ENCODE measurements at places on chromosomes 2 and 18. TPM values are rescaled to one million over a fixed set of nuclear protein-coding genes. Genes with fewer than 3 reads are reported as not detected.
A peak's percentile ranks its signal among the peaks of the same experiment; 100 is the strongest.

The HRH4 gene
- not detected for total RNA-seq

The KATNAL2 gene
- total RNA-seq = 1.4 TPM

The DSC2 gene
- total RNA-seq = not detected

The NOL4 gene
- not detected for total RNA-seq

The EFHD1 gene
- total RNA-seq = not detected

The OTOS gene
- not detected for total RNA-seq

The POTEC gene
- total RNA-seq = not detected

The CDK15 gene
- 33.0 TPM for total RNA-seq

The ZNF804A gene
- 3.3 TPM for total RNA-seq

The MAP3K2 gene
- total RNA-seq = 31.9 TPM

The ALPG gene
- total RNA-seq = not detected

The CNDP1 gene
- not detected for total RNA-seq

The LYG1 gene
- not detected for total RNA-seq

The TRPM8 gene
- not detected for total RNA-seq

The SLC38A11 gene
- total RNA-seq = under 0.01 TPM

The MIB1 gene
- total RNA-seq = 83.6 TPM

The CHRNG gene
- total RNA-seq = not detected

The SH3BP4 gene
- 122 TPM for total RNA-seq

- H3K27ac ChIP-seq = no peak overlapping the region
- no peak overlapping the region for H3K4me3 ChIP-seq
- peaks cover 17% of the 10 kb centered on the region for H3K27me3 ChIP-seq
- no peaks in the 10 kb centered on the region for H3K4me1 ChIP-seq
- no peaks in the 10 kb centered on the region for H3K36me3 ChIP-seq
These were observed 47.6 kb downstream of the LIPG start for GRCh38 chr18:49609256-49610021.

- no peak overlapping the region for H3K4me3 ChIP-seq
- no peak overlapping the region for H3K27ac ChIP-seq
- peaks cover 5% of the 10 kb centered on the region for H3K4me1 ChIP-seq
- no peaks in the 10 kb centered on the region for H3K27me3 ChIP-seq
- H3K36me3 ChIP-seq = no peaks in the 10 kb centered on the region
These were observed 972 bp upstream of the DLX2 start for GRCh38 chr2:172103471-172104272.

DNA sequence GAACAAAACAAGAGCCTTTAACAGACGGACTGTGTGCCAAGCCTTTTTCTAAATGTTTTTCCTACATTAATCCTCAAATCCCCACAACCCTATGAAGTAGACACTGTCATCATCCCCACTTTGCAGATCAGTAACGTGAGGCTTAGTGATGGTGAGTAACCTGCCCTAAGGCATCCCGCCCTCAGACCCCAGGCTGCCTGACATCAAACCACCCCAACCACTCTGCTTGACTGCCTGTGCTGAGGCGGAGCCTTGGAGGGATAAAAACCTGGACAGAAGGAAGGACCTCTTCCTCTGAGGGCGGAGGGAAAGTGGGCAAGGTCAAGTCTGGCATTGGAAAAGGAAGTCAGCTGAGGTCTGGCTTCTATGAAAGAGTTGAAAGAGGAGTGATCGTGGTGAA lies 104.6 kb downstream of the SP3 start:
- H3K27ac ChIP-seq = no peak overlapping the region
- no peak for DNase-seq
- H3K4me3 ChIP-seq = no peak overlapping the region
- no peaks in the 10 kb centered on the region for H3K36me3 ChIP-seq
- no peaks in the 10 kb centered on the region for H3K4me1 ChIP-seq

GRCh38 chr2:169114056-169114455 lies 44.7 kb downstream of the DHRS9 start:
- no peak overlapping the region for H3K27ac ChIP-seq
- no peak for DNase-seq
- no peaks in the 10 kb centered on the region for H3K36me3 ChIP-seq
- no peak overlapping the region for H3K4me3 ChIP-seq

GRCh38 chr2:106192752-106193689 lies 1.1 kb downstream of the UXS1 start:
- H3K27ac ChIP-seq = peak overlapping the region; percentile 43
- peak overlapping the region; percentile 87 for H3K4me3 ChIP-seq
- H3K27me3 ChIP-seq = no peaks in the 10 kb centered on the region

DNA sequence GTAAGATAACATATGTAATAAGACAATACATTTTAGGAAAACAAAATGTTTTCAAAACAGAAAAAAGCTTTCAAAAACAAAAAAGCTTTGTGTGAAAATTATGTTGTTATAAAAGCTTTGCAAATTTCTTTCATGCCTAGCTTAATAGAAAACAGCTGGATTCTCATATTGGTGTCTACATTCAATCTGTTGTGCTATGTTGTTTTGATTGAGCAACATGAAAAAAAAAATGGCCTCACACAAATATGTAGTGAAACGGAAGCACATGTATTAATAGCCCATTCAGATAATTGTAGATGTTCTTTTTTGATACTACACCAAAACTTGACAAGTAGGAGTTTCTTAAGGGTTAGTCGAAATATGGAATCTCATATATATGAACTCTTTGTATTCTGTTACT lies 197.5 kb downstream of the ZEB2 start:
- H3K36me3 ChIP-seq = no peaks in the 10 kb centered on the region
- no peaks in the 10 kb centered on the region for H3K4me1 ChIP-seq
- no peak overlapping the region for H3K4me3 ChIP-seq

- H3K4me1 ChIP-seq = no peaks in the 10 kb centered on the region
- no peaks in the 10 kb centered on the region for H3K36me3 ChIP-seq
- H3K4me3 ChIP-seq = no peak overlapping the region
- H3K27ac ChIP-seq = no peak overlapping the region
- peaks cover 26% of the 10 kb centered on the region for H3K27me3 ChIP-seq
These were observed 114.0 kb downstream of the FAM210A start for GRCh38 chr18:13612196-13612997.

- no peaks in the 10 kb centered on the region for H3K27me3 ChIP-seq
- H3K27ac ChIP-seq = no peak overlapping the region
- no peak overlapping the region for H3K4me3 ChIP-seq
- no peak for DNase-seq
These were observed 24.0 kb downstream of the CNTNAP5 start for GRCh38 chr2:124049136-124049535.

DNA sequence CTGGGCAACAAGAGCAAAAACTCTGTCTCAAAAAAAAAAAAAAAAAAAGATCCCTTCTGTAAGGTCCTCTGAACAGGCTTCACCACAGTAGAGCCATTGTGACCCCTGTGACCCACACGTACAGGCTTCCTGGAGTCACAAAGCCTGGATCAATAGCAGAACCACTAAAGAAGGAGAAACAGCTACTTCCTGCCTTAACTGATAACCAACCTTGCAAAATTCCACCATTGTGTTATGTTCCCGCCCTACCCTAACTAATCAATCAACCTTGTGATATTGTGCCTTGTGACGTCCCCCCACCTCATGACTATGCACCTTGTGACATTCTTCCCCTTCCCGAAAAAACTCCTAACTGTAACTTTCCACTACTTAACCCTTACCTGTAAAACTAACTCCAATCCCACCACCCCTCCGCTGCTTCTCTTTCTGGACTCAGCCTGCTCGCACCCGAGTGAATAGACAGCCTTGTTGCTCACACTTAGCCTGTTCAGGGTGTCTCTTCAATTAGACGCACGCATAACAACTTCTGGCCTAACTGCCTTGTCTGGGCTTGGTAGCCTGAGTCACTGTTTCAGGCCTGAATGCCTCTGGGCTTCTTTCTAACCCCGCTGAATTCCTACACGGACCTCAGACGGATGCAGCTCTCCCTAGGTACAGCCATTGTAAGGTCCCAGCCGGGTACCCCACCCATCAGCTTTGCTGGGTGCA lies 13.9 kb downstream of the SCYGR8 start:
- H3K36me3 ChIP-seq = no peaks in the 10 kb centered on the region
- H3K27ac ChIP-seq = no peak overlapping the region
- no peak for DNase-seq
- H3K4me3 ChIP-seq = no peak overlapping the region
- no peaks in the 10 kb centered on the region for H3K4me1 ChIP-seq

- H3K4me3 ChIP-seq = no peak overlapping the region
- no peak for DNase-seq
- H3K27me3 ChIP-seq = no peaks in the 10 kb centered on the region
- H3K27ac ChIP-seq = no peak overlapping the region
- H3K4me1 ChIP-seq = peaks cover 17% of the 10 kb centered on the region
These were observed 20.0 kb downstream of the ZNF532 start for GRCh38 chr18:58884680-58885079.

GRCh38 chr2:99816908-99817307 lies 325.5 kb downstream of the AFF3 start:
- peaks cover 4% of the 10 kb centered on the region for H3K4me1 ChIP-seq
- no peak overlapping the region for H3K27ac ChIP-seq
- no peak overlapping the region for H3K4me3 ChIP-seq
- no peak for DNase-seq

GRCh38 chr2:235135990-235136561 lies 184.3 kb downstream of the SH3BP4 start:
- peak; percentile 82 for DNase-seq
- H3K36me3 ChIP-seq = no peaks in the 10 kb centered on the region
- no peak overlapping the region for H3K4me3 ChIP-seq
- H3K27ac ChIP-seq = no peak overlapping the region
- peaks cover 36% of the 10 kb centered on the region for H3K27me3 ChIP-seq

DNA sequence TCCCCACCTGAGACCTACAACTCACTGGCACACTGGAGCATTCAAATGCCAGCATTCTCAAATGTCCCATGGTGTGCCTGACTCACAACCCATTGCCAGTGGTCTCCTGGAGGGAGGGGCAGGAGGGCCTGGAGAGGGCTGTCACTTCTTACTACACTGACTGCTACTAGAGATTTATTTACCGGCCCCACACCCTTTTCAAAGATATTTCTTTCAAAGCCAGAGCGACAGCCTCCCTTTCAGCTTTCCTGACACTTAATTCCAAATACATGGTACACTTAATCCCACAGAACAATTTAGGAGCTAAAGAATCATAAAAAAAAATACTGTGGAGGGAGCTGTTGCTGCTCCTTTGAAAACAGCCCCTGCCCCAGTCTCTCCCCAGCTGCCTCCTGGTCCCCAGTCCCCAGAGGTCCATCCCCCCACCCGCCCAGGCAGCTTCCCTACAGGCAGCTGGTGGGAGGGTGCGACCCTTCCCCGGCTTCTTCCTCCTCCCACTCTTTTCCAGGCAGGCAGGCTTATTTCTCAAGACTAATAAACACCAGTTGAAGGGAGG lies 129.1 kb upstream of the SMAD2 start:
- H3K27me3 ChIP-seq = peaks cover 5% of the 10 kb centered on the region
- H3K36me3 ChIP-seq = no peaks in the 10 kb centered on the region
- no peaks in the 10 kb centered on the region for H3K4me1 ChIP-seq
- DNase-seq = no peak

- H3K27ac ChIP-seq = peak overlapping the region; percentile 65
- no peaks in the 10 kb centered on the region for H3K36me3 ChIP-seq
- DNase-seq = peak; percentile 52
- peaks cover 5% of the 10 kb centered on the region for H3K4me1 ChIP-seq
- no peaks in the 10 kb centered on the region for H3K27me3 ChIP-seq
These were observed 37.8 kb upstream of the IKZF2 start for GRCh38 chr2:213189001-213189899.

GRCh38 chr2:195561116-195561921 lies 95.7 kb upstream of the SLC39A10 start:
- DNase-seq = peak; percentile 99
- no peaks in the 10 kb centered on the region for H3K27me3 ChIP-seq
- peaks cover 20% of the 10 kb centered on the region for H3K4me1 ChIP-seq
- H3K36me3 ChIP-seq = no peaks in the 10 kb centered on the region

GRCh38 chr2:16587601-16588000 lies 78.0 kb downstream of the CYRIA start:
- no peaks in the 10 kb centered on the region for H3K27me3 ChIP-seq
- no peak overlapping the region for H3K27ac ChIP-seq
- no peaks in the 10 kb centered on the region for H3K36me3 ChIP-seq
- no peak for DNase-seq
- no peak overlapping the region for H3K4me3 ChIP-seq
- H3K4me1 ChIP-seq = no peaks in the 10 kb centered on the region

- no peak overlapping the region for H3K27ac ChIP-seq
- no peak for DNase-seq
These were observed 4.5 kb downstream of the HAAO start for GRCh38 chr2:42787788-42788477.

- H3K27ac ChIP-seq = no peak overlapping the region
- no peak for DNase-seq
- peaks cover 30% of the 10 kb centered on the region for H3K27me3 ChIP-seq
- H3K4me1 ChIP-seq = no peaks in the 10 kb centered on the region
These were observed 18.6 kb upstream of the KCNG2 start for GRCh38 chr18:79779021-79779699.

DNA sequence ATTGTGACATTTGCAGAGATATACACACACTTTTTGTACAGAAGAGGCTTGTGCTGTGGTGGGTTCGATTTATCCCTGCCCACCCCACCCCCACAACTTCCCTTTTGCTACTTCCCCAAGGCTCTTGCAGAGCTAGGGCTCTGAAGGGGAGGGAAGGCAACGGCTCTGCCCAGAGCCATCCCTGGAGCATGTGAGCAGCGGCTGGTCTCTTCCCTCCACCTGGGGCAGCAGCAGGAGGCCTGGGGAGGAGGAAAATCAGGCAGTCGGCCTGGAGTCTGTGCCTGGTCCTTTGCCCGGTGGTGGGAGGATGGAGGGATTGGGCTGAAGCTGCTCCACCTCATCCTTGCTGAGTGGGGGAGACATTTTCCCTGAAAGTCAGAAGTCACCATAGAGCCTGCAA lies 40.0 kb downstream of the STEAP3 start:
- DNase-seq = no peak
- H3K27ac ChIP-seq = no peak overlapping the region
- H3K4me1 ChIP-seq = peaks cover 8% of the 10 kb centered on the region

GRCh38 chr18:25604894-25605597 lies 253.1 kb upstream of the ZNF521 start:
- no peak overlapping the region for H3K4me3 ChIP-seq
- H3K27me3 ChIP-seq = peaks cover 18% of the 10 kb centered on the region
- H3K4me1 ChIP-seq = no peaks in the 10 kb centered on the region
- no peaks in the 10 kb centered on the region for H3K36me3 ChIP-seq

- H3K4me1 ChIP-seq = peaks cover 21% of the 10 kb centered on the region
- DNase-seq = no peak
- peaks cover 26% of the 10 kb centered on the region for H3K36me3 ChIP-seq
- H3K27ac ChIP-seq = no peak overlapping the region
These were observed 177.0 kb downstream of the CTIF start for GRCh38 chr18:48715711-48716361.

DNA sequence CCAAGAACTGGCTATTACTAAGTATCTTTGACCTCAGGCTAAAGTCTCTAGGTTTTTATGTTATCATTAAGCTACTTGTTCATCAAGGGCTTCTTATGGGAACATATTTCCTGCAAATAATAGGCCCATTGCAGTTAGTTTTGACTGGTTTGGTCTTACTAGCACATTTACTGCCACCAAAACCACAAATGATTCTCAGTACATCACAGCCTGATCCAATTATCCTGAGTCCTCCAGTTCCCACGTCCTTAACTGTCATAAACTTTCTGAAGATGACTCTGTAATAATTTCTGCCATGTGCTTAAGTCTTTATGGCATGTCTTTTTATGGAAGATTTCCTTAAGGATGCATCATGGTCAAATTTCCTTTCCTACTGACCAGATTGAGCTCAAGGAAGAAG lies 123.3 kb upstream of the TANK start:
- H3K27ac ChIP-seq = no peak overlapping the region
- DNase-seq = no peak
- no peaks in the 10 kb centered on the region for H3K36me3 ChIP-seq
- H3K4me3 ChIP-seq = no peak overlapping the region
- H3K4me1 ChIP-seq = peaks cover 8% of the 10 kb centered on the region
- no peaks in the 10 kb centered on the region for H3K27me3 ChIP-seq
